CD14-positive monocyte (primary cell): ENCODE measurements at places on chromosomes 6 and 20.

DNA sequence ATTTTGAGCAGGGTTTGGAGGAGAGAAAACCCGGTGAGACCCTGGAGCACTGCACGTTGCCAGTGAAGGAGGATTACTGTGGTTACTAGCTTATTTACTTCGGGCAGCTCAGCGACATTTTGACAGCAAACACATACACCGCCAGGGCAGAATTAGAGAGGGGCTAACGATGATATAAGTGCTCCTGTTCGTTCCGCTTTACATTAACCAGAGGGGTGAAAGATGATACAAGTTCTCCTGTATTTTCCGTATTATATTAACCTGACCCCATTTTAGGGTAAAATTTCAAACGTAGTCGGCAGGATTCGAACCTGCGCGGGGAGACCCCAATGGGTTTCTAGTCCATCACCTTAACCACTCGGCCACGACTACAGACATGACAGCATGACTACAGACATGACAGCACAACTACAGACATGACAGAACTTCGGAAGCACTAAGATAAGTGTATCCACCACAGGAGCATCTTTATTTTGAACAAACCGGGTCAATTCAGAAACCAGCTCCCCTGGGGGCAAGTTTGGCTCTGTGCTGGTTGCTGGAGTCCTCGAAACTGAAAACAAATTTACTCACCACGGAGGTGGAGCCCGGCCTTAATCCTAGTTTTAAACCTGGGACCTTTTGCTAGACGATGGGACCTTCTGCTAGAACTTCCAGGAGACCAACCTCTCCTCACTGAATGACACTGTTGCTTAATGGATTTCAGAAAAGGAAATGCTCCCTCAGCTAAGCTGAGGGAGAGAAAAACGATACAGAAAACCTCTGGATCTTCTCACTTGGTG lies 80.4 kb upstream of the ZNF184 start:
- H3K4me1 ChIP-seq = no peaks in the 10 kb centered on the region
- no peak overlapping the region for H3K27ac ChIP-seq
- no peak overlapping the region for H3K4me3 ChIP-seq
- DNase-seq = no peak

GRCh38 chr6:46032110-46032998 lies 16.7 kb upstream of the CLIC5 start:
- H3K4me1 ChIP-seq = no peaks in the 10 kb centered on the region
- no peak for DNase-seq
- no peak overlapping the region for H3K27ac ChIP-seq
- H3K27me3 ChIP-seq = no peaks in the 10 kb centered on the region
- no peaks in the 10 kb centered on the region for H3K36me3 ChIP-seq

DNA sequence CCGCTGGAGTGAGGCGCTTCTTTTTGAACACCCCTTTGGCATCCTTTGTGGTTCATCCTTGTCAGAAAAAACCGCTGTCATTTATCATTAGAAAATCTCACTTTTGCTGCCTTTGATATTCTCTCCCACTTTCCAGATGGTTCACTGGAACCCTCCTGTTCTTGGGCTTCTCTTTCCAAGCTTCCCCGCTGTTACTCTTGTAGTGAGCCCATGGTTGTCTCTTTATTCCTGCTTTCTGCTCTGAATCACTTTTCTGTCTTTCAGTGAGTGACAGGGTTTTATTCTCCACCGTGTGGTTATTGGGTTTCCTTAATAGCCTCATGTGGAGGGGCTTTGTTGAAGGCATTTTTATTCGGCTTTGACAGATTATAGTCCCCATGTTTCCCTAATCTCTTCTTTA lies 117.0 kb downstream of the FARS2 start:
- H3K4me1 ChIP-seq = no peaks in the 10 kb centered on the region
- no peak overlapping the region for H3K27ac ChIP-seq
- DNase-seq = no peak
- no peaks in the 10 kb centered on the region for H3K27me3 ChIP-seq
- no peak overlapping the region for H3K4me3 ChIP-seq

- H3K4me3 ChIP-seq = no peak overlapping the region
- peaks cover 70% of the 10 kb centered on the region for H3K4me1 ChIP-seq
- DNase-seq = no peak
- H3K27ac ChIP-seq = no peak overlapping the region
- no peaks in the 10 kb centered on the region for H3K36me3 ChIP-seq
- no peaks in the 10 kb centered on the region for H3K27me3 ChIP-seq
These were observed 7.8 kb upstream of the CST3 start for GRCh38 chr20:23645575-23645974.

GRCh38 chr6:83867527-83868161 lies 8.2 kb downstream of the CYB5R4 start:
- peak overlapping the region; percentile 91 for H3K27ac ChIP-seq
- H3K27me3 ChIP-seq = no peaks in the 10 kb centered on the region
- H3K4me1 ChIP-seq = peaks cover 20% of the 10 kb centered on the region
- H3K36me3 ChIP-seq = peaks cover 39% of the 10 kb centered on the region
- peak; percentile 96 for DNase-seq
- no peak overlapping the region for H3K4me3 ChIP-seq

- DNase-seq = no peak
- no peaks in the 10 kb centered on the region for H3K4me1 ChIP-seq
- no peak overlapping the region for H3K27ac ChIP-seq
- no peak overlapping the region for H3K4me3 ChIP-seq
- H3K36me3 ChIP-seq = no peaks in the 10 kb centered on the region
These were observed 72.3 kb downstream of the NCOA7 start for GRCh38 chr6:125863023-125863422.

DNA sequence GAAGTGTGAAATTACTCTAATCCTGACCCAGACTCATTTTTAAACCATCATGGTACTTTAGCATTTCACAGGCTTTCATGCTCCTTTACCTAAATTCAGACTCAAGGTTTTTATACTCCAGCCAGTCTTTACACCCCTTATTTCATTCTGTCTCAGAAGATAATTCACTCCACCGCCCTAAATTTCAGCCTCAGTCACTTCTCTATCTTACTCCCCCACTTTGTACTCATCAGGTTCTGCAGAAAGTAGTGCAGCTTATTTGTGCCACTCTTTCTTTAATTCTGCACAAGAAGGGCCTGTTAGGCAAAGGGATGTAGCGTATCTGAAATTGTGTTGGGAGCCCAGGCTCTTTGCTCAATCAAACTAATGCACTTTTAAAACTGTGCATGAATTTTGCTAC lies 205.5 kb downstream of the ARHGAP18 start:
- peaks cover 16% of the 10 kb centered on the region for H3K4me1 ChIP-seq
- no peaks in the 10 kb centered on the region for H3K27me3 ChIP-seq
- no peaks in the 10 kb centered on the region for H3K36me3 ChIP-seq

GRCh38 chr6:20319520-20320357 lies 81.9 kb upstream of the E2F3 start:
- H3K36me3 ChIP-seq = no peaks in the 10 kb centered on the region
- peak overlapping the region; percentile 90 for H3K27ac ChIP-seq
- H3K4me1 ChIP-seq = peaks cover 13% of the 10 kb centered on the region
- peak overlapping the region; percentile 28 for H3K4me3 ChIP-seq
- peak; percentile 94 for DNase-seq

GRCh38 chr20:56840716-56841261 lies 211.7 kb downstream of the TFAP2C start:
- H3K27ac ChIP-seq = no peak overlapping the region
- H3K27me3 ChIP-seq = no peaks in the 10 kb centered on the region
- DNase-seq = no peak

DNA sequence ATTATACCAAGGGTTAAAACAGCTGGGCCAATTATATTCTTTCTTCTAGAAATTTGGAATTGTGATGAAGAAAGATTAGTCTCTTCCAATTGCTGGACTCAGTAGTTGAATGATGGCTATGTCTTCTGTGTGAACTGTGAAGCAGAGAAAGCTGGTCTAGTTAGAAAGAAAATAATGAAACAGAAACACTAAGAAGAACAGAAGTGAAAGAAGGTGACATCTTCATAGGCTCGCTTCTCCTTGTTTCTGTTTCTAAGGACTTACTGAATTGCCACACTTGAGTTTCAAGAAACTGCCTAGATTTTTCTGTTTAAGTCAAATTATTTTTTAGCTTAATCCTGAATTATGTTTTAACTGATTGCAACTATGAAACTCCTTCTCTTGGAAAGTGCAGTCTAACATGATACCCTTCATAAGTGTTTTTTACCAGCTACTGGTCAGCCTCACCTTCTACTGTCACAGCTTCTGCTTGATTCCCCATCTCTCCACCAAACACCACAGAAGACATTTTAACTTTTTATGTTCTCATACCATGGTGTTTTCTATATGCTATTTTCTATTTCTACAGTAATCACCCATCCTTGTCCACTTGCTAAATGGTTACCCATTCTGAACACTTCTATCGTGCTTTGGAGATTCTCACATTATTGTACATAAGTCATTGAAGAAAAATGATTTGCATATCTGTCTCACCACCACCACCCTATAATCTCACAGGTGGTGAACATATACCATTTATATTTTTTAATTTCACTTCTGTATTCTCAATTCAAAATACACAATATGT lies 268.8 kb downstream of the GRIK2 start:
- H3K27me3 ChIP-seq = no peaks in the 10 kb centered on the region
- H3K27ac ChIP-seq = no peak overlapping the region
- no peak overlapping the region for H3K4me3 ChIP-seq

DNA sequence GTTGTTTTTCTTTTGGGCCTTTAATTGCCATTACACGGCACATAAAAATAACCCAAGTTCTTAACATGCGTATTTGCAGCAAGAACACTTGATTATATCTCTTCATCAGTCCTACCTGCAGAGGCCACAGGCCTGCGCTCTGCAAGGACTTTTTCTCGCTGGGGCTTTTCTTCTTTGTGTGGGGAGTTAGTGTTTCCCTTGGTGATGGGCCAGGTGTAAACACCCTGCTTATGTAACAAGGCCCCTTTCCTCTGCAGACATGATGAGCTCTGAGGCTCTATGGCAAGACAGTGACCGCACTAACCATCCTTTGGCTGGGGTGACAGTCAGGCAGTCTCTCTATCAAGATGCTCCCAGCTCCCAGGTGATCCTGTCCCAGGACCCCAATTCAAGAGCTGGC lies 97.8 kb upstream of the PCSK2 start:
- no peak for DNase-seq
- H3K27ac ChIP-seq = no peak overlapping the region
- no peaks in the 10 kb centered on the region for H3K27me3 ChIP-seq
- H3K36me3 ChIP-seq = no peaks in the 10 kb centered on the region
- no peaks in the 10 kb centered on the region for H3K4me1 ChIP-seq

GRCh38 chr6:115592025-115592424 lies 468.7 kb downstream of the FRK start:
- H3K4me1 ChIP-seq = no peaks in the 10 kb centered on the region
- no peak overlapping the region for H3K4me3 ChIP-seq
- DNase-seq = no peak
- no peaks in the 10 kb centered on the region for H3K36me3 ChIP-seq

GRCh38 chr6:131773284-131773950 lies 34.4 kb upstream of the ENPP1 start:
- no peak for DNase-seq
- no peaks in the 10 kb centered on the region for H3K36me3 ChIP-seq
- H3K27me3 ChIP-seq = no peaks in the 10 kb centered on the region
- H3K4me3 ChIP-seq = no peak overlapping the region
- no peaks in the 10 kb centered on the region for H3K4me1 ChIP-seq

DNA sequence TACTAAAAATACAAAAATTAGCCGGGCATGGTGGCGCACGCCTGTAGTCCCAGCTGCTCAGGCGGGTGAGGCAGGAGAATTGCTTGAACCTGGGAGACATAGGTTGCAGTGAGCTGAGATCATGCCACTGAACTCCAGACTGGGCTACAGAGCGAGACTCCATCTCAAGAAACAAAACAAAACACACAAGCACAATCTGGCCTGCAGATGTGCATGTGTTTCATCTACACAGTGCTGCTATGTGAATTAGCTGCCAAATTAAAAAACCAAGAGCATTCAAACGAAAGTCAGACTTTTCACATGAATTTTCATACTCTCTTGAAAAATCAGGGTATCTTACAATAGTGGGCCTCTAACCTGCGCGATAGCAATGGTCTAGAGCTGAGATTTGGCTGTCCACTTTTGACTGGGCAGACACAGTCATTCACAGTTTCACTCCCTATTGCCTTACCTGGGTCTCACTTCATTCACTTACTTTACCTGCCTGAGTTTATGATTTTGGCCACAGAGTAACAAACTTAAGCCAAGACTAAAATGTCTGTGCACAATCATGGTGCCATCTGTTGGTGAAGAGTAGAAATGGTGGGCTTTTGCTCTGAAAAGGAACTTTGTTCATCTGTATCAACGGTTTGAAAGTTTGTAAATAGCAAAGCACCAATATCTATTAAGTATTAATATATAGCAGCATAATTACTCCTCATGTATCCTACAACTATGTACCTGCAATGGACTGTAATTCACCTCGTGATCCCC lies 138.5 kb upstream of the UST start:
- H3K27me3 ChIP-seq = no peaks in the 10 kb centered on the region
- H3K4me1 ChIP-seq = no peaks in the 10 kb centered on the region
- DNase-seq = no peak
- no peak overlapping the region for H3K4me3 ChIP-seq
- no peak overlapping the region for H3K27ac ChIP-seq
- no peaks in the 10 kb centered on the region for H3K36me3 ChIP-seq
